Cardiac muscle cell (in vitro differentiated cells and primary cell): ENCODE measurements at places on chromosomes 16 and 17. TPM values are rescaled to one million over a fixed set of nuclear protein-coding genes. Genes with fewer than 3 reads are reported as not detected.

DNA sequence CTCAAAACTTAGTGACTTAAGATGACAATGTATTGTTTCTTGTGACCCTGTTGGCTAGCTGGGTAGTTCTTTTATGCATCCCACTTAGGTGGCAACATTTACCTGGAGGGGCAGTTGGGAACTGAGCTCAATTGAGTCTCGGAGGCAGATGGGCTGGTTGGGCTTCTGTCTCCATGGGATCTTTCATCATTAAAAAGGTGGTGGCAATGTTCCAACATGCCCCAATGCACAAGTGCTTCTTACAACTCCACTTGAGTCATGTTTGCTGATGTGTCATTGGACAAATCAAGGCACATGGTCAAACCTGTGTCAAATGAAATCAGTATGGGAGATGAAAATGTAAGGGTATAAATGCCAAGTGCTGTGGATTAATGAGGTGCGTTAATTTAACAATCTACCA is 11.7 kb upstream of the HS3ST3B1 start:
- no peaks in the 10 kb centered on the region for H3K36me3 ChIP-seq
- H3K27ac ChIP-seq = no peak overlapping the region
- no peaks in the 10 kb centered on the region for H3K4me1 ChIP-seq
- no peak for DNase-seq
- no peak overlapping the region for H3K4me3 ChIP-seq
- H3K27me3 ChIP-seq = peaks cover 15% of the 10 kb centered on the region

- H3K4me1 ChIP-seq = no peaks in the 10 kb centered on the region
- peaks cover 3% of the 10 kb centered on the region for H3K27me3 ChIP-seq
- H3K27ac ChIP-seq = no peak overlapping the region
- H3K4me3 ChIP-seq = no peak overlapping the region
Observed at GRCh38 chr16:82404586-82405315, 222.0 kb upstream of the CDH13 start.

DNA sequence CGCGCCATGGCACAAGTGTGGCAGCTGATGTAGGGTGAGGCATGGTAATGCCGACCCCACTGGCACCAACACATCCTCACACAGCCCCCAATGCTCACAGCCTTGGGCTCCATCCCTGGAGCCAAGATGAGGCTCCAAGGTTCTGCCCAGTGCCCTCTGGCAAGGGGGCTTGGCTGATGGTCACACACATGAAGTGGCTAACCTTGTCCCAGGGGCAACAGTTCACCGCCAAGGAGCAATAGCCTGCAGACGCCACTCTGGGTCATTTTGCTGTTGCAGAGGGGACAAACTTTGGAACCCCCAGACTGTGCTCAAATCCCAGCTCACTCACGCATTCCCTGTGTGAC is 26.8 kb downstream of the TNFRSF13B start:
- no peak for DNase-seq
- no peaks in the 10 kb centered on the region for H3K4me1 ChIP-seq
- H3K27ac ChIP-seq = no peak overlapping the region
- no peaks in the 10 kb centered on the region for H3K36me3 ChIP-seq

GRCh38 chr17:48543854-48544348 is 1.0 kb downstream of the HOXB2 start:
- peak; percentile 52 for DNase-seq
- peaks cover 49% of the 10 kb centered on the region for H3K4me1 ChIP-seq
- H3K27ac ChIP-seq = peak overlapping the region; percentile 98
- H3K36me3 ChIP-seq = peaks cover 7% of the 10 kb centered on the region

GRCh38 chr16:2500430-2500917 is 13.3 kb upstream of the ATP6V0C start:
- no peak for DNase-seq
- peaks cover 9% of the 10 kb centered on the region for H3K4me1 ChIP-seq
- no peaks in the 10 kb centered on the region for H3K27me3 ChIP-seq
- H3K36me3 ChIP-seq = peaks cover 6% of the 10 kb centered on the region

GRCh38 chr17:13537167-13537731 is 64.5 kb downstream of the HS3ST3A1 start:
- peaks cover 11% of the 10 kb centered on the region for H3K4me1 ChIP-seq
- H3K27me3 ChIP-seq = no peaks in the 10 kb centered on the region
- H3K4me3 ChIP-seq = no peak overlapping the region
- no peak overlapping the region for H3K27ac ChIP-seq
- H3K36me3 ChIP-seq = no peaks in the 10 kb centered on the region

SLC4A1 gene
- not detected in 2 replicates for polyA plus RNA-seq

TP53TG3F gene
- not detected in 2 replicates for polyA plus RNA-seq

STAT5A gene
- 8.2 and 9.7 TPM in 2 replicates for polyA plus RNA-seq

FBXW10B gene
- 0.21 and 0.62 TPM in 2 replicates for polyA plus RNA-seq

STH gene
- not detected in 2 replicates for polyA plus RNA-seq
